CD8-positive, alpha-beta T cell (primary cell): ENCODE measurements at places on chromosomes 5 and 9.
A peak's percentile ranks its signal among the peaks of the same experiment; 100 is the strongest.

- no peak for DNase-seq
Measured at GRCh38 chr5:139752506-139753473, 42.8 kb upstream of the PSD2 start.

GRCh38 chr5:51685419-51685818 lies 302.2 kb downstream of the ISL1 start:
- no peak for DNase-seq

- DNase-seq = no peak
Measured at GRCh38 chr9:88837731-88838130, 153.5 kb upstream of the S1PR3 start.

GRCh38 chr9:29564564-29564963 lies 1991.3 kb upstream of the C9orf72 start:
- no peak for DNase-seq

DNA sequence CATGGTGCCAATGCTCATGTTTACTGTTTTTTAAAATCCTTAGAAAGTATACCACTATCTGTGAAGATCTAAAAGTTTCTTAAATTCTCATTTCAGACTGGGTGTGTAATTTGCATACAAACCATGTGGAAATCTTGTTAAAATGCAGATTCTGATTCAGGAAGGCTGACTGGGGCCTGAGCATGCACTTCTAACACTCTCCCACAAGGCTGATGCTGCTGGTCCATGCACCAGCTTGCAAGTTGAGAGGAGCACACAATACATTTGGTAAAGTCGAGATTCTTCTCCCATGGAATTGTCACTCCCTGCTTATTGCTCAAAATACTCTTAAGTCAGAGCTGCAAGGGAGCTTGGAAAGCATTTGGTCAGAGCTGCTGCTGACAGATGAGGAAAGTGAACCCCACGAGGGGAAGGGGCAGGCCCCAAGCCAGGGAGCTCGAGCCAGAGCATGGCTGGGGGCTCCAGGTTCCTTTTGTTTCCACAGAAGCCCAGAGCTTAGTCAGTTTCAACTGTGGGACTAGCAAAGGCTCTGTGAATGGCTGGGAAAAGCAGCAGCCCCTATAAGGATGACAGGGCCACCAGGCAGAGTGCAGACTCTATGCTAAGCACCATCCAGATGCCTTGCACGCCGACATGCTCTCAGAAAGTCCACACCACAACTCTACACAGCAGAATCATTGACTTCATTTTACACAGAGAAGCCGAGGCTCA lies 93.5 kb upstream of the HAND1 start:
- DNase-seq = no peak

GRCh38 chr9:89592213-89592815 lies 12.5 kb upstream of the GADD45G start:
- no peak for DNase-seq

DNA sequence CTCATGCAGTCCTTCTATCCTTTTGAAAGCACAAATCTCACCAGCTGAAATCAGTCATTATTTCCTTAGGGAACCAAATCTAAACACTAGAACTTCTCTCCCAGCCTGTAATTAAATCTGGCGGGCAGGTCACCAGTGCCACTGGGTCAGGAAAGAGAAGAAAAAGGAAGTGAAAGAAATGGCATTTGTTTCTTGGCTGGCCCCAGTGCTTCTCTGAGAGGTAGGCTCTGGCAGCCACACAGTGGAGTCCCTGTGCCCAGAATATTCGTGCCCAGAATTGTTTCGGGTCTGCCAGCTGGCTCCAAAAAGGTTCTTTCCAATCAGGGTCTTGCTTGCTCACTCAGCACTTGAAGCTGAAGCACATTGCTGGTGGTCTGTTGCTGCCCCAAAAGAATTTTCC lies 133.9 kb upstream of the MTAP start:
- DNase-seq = no peak

DNA sequence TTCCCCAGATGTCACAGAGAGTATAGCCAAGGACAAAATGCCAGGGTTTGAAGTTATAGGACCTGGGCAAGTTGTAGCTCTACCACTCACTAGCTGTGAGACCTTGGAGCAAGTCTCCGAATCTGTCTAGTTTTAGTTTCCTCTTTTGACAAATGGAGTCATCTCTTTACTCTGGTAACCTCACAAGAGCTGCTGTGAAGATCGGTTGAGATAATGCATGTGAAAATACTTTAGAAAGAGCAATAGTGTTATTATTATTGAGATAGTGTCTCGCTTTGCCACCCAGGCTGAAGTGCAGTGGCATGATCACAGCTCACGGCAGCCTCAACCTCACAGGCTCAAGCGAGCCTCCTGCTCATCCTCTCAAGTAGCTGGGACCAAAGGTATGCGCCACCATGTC lies 117.9 kb upstream of the NR5A1 start:
- DNase-seq = peak; percentile 31

DNA sequence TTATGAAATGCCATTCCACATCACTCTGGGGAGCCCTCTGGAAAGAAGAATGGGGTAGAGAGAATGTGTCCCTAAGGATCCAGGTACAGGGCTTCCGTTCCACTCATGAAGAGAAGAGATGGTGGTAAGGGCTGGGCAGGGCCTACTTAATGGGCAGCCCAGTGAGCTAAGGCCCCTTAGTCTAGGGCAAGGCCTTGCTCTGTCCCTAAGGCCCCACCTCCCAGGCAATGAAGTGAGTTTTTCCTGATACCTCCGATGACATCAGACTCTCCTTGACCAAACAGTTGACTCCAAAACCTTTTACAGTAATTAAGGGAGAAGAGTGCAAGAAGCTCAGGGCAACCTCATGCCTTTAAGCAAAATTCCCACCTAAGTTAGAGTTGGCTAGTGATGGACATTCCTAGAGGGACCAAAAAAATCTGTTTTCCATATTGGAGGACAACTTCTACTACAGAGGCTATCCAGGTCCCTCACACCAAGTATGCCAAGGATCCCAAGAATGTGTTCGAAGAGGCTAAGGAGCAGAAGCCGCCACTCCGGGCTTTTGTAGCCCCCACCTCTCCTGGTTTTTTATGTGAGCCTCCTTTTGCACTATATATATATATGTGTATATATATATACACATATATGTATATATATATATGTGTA lies 5.9 kb downstream of the KLF9 start:
- no peak for DNase-seq

DNA sequence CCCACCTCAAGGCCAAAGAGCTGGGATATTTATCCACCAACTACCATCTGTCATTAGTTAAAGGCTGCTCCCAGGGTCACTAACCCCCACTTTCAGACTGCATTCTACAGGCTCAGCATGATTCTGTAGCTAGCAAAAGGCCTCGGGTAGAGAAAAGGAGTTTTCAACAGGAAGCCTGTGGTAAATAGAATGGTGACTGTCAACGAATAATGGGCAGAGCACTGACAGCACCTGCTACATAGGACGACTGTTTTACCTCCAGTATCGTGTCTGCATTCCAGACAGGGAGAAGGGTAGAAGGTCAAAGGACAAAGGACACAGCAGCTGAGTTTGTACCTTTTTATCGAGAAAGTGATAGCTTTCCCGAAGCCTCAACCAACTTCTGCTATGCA lies 20.3 kb downstream of the MFAP3 start:
- no peak for DNase-seq

- no peak for DNase-seq
Measured at GRCh38 chr5:90221951-90222350, 187.6 kb downstream of the CETN3 start.

DNA sequence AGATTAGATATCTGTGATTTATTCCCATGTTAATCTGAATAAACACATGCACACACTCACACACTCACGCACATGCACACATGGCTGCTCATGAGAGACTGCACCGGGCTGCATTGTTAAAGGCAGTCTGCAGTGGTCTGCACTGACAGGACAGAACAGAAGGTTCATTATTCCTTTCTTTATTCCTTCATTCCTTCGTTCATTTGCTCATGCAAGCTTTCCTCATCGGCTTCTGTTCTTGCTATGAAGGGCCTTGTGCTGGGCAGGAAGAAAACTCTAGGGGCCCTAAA lies 41.4 kb upstream of the FSTL4 start:
- no peak for DNase-seq

DNA sequence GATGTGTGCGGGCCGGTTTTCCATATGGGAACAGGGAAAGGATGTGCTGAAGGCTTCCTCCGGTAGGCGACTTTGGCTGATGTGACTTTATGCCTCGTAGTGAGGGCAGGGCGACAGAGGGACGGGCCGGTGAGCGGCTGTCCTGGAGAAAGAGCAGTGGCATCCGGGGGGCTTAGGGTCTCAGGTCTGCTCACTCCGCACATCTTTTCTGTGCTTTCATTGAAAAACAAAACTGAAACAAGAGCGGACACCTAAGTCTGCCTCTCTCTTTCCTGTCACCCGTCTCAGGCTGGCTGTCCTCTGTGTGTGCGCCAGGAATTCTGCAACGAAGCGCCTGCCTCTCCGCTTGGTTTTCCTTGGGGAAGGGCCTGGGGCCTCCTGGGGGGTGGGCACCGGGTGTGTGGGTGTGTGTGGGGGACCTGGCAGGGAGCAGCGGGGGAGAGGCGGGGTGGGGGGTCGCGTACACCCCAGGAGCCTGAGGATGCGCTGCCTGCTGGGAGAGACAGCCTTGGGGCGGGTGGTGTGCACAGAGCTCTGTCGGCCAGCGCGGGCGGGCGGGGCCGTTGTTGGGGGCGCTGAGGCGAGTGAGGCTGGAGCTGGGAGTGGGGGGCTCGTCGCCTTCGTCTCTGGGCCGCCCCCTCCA lies 580 bp upstream of the PRRX2 start:
- DNase-seq = no peak

- DNase-seq = no peak
Measured at GRCh38 chr5:150272531-150272930, 17.0 kb downstream of the CAMK2A start.

GRCh38 chr5:73625944-73626811 lies at the start of gene ARHGEF28:
Gene ARHGEF28, plus strand, starts transcription at chr5:73626196. Its CDS starts 58,656 bp downstream, at chr5:73684852.
- peak; percentile 10 for DNase-seq

GRCh38 chr9:91896513-91897121 lies 53.4 kb downstream of the ROR2 start:
- DNase-seq = no peak

- no peak for DNase-seq
Measured at GRCh38 chr9:125146247-125146646, 2.9 kb upstream of the SCAI start.

DNA sequence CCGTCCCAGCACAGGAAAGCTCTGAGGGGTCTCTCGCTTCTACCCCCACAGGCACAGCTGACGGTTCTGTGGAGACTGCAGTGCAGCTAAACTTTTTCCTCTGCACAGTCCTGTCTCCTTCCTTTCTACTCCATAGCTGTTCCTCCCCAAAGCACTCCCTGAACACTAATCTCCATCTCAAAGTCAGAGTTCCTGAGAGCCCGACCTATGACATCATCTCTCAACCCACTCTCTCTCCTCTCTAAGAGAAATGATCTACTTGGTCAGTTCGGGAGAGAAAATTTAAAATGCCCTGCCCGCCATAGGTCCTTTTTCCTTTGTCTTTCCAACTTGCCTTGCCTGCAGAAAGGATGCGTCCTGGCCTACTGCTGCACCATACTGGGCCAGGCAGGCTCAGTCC lies 90.6 kb downstream of the FANCC start:
- DNase-seq = no peak

- DNase-seq = no peak
Measured at GRCh38 chr5:18213666-18214065, 579.4 kb downstream of the TAF11L14 start.

- DNase-seq = peak; percentile 39
Measured at GRCh38 chr5:131532031-131532640, 102.9 kb downstream of the RAPGEF6 start.

DNA sequence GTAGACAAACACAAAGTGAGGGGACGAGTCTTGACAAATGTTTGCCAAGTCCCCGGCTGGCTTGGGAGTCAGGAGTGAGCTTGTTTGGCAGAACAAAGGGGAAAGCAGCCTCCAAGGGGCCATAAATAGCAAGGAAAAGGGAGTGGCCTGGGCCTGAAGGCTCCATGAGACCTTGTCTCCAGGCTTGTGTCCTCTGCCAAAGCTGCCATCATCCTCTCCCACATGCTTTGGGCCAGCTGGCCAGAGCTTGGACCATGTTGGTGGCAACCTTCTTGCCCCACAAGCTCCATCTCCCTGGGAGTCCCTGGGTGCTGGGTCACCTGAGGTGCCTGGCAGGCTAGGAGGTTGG lies 13.3 kb upstream of the PITX1 start:
- no peak for DNase-seq

DNA sequence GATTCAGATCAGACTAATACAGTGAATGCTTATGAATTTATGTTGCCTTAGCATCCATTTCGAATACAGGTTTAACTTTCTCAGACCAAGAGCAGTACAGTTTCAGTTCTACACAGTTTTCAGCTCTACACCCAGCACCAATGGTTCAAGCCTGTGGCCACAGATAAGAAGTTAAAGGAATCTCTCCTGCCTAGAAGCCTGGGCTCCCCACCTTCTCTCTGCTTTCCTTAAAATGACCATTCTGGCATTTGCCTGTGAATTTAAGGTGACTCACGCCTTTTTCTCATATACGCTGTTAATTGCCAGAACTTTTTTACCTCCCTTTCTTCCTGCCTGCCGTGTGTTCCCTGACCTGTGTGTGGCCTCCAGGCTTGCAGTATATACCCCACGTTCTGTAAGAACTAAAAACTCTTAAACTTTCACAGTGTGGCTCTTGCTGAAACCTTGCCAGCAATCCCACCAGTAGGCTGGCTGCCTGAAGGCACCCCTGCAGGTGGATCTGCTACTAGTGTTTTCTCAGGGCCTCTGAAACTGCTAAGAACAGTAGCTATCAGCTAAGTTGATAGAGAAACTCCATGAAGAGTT lies 692.8 kb upstream of the CDH18 start:
- no peak for DNase-seq

GRCh38 chr5:139692679-139693308 lies 44.6 kb downstream of the CXXC5 start:
- no peak for DNase-seq

DNA sequence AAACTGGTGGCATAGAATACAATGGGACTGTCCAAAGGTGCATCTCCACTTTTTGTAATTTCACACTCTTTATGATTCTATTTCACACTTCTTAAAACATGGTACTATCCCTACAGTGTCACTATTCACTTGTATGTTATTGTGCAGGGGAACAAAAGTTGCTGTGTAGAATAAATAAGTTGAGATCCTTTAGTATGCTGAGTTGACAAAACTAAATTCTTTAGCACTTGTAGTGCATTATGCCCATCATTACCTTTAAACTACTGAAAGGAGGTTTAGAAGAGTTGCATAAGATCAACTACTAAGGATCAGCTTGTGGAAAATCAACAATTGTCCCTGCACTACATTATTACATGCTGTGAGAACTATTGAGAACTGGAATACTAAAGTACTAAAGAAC lies 1380.9 kb downstream of the PTPRD start:
- DNase-seq = no peak

- DNase-seq = no peak
Measured at GRCh38 chr5:172659909-172660628, 19.0 kb downstream of the NEURL1B start.

GRCh38 chr5:133075572-133076536 lies 24.0 kb downstream of the HSPA4 start:
- DNase-seq = no peak
